ENCODE measurements at places on chromosomes 4 and X. TPM values are rescaled to one million over a fixed set of nuclear protein-coding genes. Genes with fewer than 3 reads are reported as not detected.

DNA sequence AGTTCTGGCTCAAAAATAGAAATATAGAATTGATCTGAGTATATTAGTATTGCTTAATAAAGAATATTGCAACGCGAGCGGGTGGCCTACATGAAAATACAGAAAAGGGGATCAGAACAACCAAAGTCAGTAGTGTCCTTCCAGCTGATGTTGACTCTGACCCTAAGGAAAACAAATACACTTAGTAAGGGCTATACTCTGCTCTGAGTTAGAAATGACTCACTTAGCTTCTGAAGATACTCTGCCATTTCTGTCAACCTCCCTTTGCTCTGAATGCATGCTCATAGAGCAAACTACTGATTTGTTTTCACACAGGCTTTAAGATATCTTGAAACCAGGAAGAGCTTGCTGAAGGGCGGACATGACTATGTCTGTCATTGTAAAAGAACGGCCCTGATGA is 22.6 kb upstream of the NMU start:
- DNase-seq, result peak; percentile 21

GRCh38 chr4:24482871-24483270 is 101.5 kb downstream of the DHX15 start:
- peak; percentile 57 for DNase-seq

GRCh38 chr4:52755426-52755825 is 4.2 kb upstream of the ERVMER34-1 start:
- no peak for DNase-seq

ETNPPL gene
- total RNA-seq, result not detected

KIT gene
- total RNA-seq, result under 0.01 TPM
